Right lung (tissue), 10 donors: ENCODE measurements at places on chromosomes 3 and 15. TPM values are rescaled to one million over a fixed set of nuclear protein-coding genes. Genes with fewer than 3 reads are reported as not detected.

DNA sequence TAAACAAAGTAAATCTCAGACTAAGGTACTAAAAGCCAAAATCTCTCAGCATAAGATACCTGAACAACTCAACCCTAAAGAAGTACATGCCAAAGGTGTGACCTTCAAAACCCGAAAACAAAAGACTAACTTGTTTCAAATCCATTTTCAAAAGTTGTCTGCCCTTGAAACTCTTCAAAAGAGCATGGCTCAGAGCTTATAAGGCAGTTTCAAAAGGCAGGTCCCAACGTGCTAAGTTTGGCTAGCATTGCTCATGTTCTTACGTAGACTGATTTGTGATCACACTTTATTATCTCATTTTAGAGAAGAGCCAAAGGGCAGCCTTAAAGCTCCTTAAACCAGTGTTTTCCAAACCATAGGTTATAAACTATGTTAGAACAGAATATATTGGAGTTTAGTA, 112.2 kb downstream of the FEZF2 start:
- DNase-seq, result no peak

DNA sequence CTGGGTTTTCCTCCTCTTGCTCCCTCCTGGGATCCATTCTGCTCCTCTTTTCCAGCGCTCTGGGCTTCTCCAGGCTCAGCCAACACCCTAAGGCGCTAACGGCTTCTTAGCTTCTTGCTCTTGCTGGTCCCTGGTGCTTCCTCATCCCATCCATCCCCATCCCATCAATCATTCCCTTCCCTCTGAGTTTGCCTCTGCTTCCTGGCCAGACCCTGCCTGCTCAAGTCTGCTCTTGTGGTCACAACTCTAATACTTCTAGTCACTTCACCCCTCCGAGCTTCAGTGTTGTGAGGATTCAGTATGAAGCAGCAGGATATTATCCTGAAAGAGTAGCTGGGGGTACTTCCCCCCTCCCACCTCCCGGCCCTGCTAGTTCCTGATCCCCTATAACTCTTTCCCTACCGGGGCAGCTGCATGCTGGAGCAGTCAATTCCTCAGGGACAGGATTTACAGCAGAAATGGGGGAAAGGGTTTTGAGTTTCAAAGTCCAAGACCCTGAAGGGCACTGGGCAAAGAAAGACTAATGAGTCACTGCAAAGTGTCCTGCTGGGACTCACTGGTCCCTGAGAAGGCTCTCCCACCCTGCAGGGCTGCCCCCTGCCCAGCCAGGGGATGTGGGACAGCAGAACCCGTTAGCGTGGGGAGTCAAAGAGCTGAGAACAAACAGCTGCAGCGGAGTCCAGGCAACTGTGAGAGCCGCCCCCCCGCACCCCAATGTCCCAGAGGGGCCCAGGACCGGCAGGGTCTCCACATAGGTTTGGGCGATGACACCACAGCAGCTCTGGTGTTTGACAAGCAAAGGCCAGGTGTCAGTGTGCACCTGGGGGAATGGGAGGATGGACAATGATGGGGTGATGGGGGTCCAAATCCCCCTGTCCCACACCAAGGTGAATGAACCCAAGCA, 2.3 kb upstream of the SYNM start:
- no peak for DNase-seq

DNA sequence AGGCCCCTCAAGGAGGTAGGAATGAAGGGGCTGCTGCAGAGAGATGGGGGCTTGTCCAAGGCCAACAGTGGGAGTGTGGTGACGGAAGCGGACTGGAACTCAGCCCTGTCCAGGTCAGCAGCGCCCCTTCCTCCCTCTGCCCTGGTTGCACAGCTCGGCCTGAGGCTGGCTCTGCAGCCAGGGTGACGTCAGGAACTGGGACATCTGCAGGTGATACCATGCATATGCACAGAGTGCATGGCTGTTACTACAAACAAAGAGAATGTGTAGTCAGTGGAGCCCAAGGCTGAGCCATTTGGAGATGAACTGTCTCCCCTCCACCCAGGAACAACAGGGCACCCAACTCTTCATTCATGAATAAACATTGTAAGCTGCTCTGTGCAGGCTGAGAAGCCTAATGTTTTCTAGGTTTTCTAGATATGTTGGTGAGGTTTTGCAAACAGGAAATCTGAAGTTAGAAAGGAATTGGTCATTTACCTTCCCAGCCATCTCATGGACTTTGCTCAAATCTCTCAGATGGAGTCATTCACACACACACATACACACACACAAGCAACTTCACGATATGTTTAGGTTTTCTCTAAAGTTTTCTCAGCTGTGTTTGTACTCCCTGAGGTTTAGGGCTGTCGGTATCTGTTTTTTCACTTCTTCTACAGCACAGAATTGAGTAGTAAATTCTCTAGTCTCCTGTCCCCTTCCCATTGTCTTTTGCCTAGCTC, 117.2 kb downstream of the TLE3 start:
- DNase-seq, result no peak

GRCh38 chr15:48766196-48766595, 44.7 kb downstream of the CEP152 start:
- no peak for DNase-seq

GRCh38 chr3:48018841-48019240, 2.6 kb upstream of the MAP4 start:
- no peak for DNase-seq

- no peak for DNase-seq
Observed at GRCh38 chr15:67573194-67573593, 30.7 kb downstream of the MAP2K5 start.

GRCh38 chr3:108283989-108284388, 12.4 kb upstream of the HHLA2 start:
- DNase-seq, result no peak

- no peak for DNase-seq
Observed at GRCh38 chr3:133593243-133593642, 19.8 kb downstream of the CDV3 start.

- DNase-seq, result no peak
Observed at GRCh38 chr3:143427631-143428030, 308.1 kb downstream of the CHST2 start.

GRCh38 chr15:36882487-36883131, 217.7 kb downstream of the MEIS2 start:
- no peak for DNase-seq

DNA sequence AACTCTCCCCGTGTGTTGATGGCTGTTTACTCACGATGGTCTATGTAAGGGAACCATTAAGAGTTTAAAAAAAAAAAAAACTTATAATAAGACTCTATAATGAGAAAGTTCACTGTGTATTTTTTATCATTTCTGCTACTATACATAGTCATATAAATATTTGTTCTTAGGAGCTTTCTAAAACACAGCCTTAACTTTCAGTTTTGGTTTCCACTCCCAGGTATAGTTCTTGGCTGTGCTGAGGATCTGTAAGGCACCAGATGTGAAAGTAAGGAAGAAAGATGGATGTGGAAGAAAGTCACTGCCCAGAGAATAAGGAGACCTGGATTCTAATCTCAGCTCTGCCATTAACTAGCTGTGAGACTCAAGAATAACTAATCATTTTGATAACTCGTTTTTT, 101.9 kb upstream of the THBS1 start:
- no peak for DNase-seq

- DNase-seq, result no peak
Observed at GRCh38 chr3:130948929-130949328, 55.0 kb downstream of the ATP2C1 start.

- DNase-seq, result no peak
Observed at GRCh38 chr3:129567176-129567705, 24.3 kb downstream of the H1-8 start.

DNA sequence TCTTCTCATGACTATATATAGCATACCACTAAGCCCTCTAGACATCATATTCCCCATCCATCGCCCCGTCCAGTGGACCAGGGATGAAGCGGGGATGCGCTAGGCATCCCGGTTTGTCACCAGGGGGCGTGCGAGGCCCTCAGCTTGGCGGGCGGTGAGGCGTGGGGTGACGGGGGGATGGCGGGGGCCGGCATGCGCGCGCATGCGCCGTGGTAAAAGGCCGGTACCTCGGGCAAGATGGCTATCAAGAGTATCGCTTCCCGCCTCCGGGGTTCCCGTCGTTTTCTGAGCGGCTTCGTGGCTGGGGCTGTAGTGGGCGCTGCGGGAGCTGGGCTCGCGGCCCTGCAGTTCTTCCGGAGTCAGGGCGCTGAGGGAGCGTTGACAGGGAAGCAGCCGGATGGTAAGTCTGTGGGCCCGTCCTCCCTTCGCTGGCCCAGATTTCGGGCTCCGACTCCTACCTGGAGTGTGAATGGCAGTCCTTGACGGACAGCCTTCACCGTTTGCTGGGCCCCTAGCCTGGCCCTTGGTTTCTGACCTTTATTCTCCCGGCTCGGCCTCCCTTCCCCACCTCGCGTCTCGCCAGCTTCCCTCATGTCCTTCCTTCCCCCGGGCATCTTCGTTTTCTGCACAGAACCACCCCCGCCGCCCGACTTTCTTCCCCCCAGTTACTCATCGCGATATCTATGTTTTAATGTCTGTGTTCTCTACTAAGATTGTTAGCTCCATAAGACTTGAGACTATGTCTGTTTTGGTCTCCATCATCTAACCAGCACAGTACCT, at the start of gene EXOG:
Gene EXOG (plus strand): TSS at position 210 of the 780 bp plus-strand sequence. CDS start 28 bp downstream, at position 238.
- peak; percentile 90 for DNase-seq

GRCh38 chr3:52398670-52399081, 46.2 kb downstream of the SEMA3G start:
- DNase-seq, result no peak

DNA sequence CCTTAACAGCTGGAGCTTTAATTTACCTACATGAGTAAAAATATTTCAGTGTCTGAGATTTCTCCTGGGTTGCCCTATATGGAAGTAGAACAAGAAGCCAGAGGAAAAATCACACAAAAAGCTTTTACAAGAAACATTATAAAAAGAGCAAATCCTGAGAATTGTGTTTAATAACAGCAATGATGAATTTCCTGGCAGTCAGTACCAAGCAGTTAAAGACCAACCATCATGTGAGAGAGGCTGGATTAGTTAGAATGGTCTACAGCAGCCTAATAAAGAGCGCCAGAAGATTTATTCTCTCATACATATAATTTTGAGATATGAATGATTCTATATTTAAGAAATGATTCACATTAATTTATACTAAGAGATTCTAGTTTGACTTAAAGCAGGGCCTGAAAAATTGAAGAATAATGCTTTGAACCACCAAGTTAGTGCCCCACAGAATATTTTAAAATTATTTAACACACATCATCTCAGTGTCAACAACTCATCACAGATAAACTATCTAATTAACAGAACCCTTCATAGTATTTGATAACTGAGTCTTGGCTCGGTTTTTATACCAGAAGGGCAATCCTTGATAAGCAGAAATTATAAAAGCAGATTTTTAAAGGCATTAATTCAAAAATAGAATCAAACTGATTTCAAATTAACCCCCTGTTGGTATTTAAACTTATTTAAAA, 59.9 kb upstream of the DPH6 start:
- no peak for DNase-seq

MCCC1 gene
- polyA plus RNA-seq, result 48.4 TPM

DNASE1L3 gene
- polyA plus RNA-seq, result 2.3 TPM
